ENCODE measurements at places on chromosomes 11 and 22.

DNA sequence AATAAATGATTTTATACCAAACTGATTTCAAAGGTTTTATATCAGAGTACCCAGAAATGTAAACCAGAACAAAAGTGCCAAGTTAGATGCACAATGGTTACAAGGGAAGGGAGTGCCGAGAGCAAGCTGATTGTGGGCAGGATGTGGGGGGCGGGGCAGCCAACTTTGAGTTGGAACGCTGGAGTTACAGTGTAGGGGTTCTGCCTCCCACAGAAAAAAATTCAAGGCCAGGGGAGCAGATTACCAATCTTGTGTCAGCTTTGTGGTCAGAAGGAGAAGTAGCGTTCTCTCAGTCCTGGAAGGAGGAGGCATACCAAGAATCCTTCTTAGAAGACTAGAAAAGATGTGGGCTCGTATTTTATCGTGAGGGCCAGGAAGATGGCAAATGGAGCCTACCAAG is 15.9 kb upstream of the POU2AF2 start:
- DNase-seq = peak; percentile 9

GRCh38 chr11:118171269-118172062 is 5.0 kb downstream of the SCN2B start:
- DNase-seq = no peak

DNA sequence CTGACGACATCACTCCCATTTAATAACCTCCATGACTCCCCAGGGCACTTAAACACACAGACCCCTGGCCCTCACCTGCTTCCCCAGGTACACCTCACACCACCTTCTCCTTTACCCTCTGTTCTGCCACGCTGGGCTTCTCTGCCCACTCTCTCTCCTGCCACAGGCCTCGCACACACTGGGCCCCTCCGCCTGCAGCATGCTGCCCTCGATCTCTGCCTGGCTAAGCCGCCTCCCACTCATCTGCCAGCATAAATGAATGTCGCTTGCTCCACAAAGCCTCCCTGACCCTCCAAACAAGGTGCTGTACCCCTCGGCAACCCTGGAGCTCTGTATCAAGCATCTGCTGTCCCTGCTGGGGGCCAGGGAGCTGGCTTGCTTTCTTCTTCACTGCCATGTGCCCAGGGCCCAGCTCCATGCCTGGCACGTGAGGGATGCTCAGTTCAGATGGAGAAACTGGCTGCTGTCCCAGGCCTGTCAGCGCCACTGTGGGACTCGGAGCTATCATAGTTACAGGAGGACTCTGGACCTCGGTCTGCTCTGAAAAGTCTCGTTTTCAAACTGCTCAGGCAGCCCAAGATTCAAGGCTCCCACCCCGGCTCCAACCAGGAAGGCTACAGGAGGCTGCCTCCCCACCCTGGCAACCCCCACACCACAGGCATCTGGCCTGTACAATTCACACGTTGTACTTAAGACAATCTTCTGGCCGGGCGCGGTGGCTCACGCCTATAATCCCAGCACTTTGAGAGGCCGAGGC is 11.9 kb downstream of the TTLL1 start:
- no peak for DNase-seq

GRCh38 chr22:26432619-26433311 is 3.7 kb downstream of the ASPHD2 start:
- peak; percentile 78 for DNase-seq

GRCh38 chr11:125084761-125085231 is 21.7 kb downstream of the SLC37A2 start:
- no peak for DNase-seq

GRCh38 chr11:77203901-77204753 is 76.1 kb downstream of the MYO7A start:
- DNase-seq = no peak

GRCh38 chr11:68329536-68329935 is 17.1 kb downstream of the LRP5 start:
- no peak for DNase-seq

DNA sequence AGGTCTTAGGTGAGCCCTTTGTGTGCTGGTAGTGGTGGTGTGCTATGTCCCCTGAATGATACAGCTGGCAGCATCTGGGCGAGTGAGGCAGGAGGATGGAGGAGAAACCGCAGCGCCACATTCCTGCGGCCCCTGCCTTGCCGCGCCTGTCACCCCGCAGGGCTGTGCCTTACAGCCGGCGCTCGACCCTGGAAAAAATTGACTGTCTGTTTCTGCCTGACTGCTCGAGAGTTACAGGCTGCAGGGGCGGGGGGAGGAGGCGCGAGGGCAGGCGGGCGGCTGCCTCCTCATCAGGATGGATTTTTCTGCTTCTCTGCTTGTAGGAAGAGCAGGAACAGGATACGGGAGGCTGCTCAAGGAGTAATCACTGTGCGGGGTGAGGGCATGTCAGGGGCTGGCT is 443.4 kb downstream of the MIAT start:
- no peak for DNase-seq

DNA sequence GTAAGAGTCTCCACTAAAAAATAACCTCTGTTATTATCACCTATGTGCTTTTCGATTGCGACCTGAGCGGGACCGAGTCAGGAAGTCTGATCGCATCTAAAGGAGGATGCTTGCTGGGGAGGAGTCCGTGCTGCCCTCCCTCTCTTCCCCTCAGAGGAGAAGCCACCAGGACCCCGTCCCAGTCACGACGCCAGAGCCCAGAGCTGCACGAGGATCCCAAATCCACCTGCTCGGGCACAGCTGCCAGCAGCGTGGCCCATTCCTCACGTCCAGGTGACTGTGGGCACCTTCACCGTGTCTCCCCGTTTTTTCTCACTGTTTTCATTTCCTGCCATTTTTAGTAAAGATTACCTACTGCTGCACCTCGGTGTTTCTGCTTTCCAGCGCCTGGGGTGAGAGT is 390.3 kb downstream of the BRD1 start:
- DNase-seq = no peak

- no peak for DNase-seq
These were observed 52.9 kb downstream of the NCAPD3 start for GRCh38 chr11:134170919-134171281.

DNA sequence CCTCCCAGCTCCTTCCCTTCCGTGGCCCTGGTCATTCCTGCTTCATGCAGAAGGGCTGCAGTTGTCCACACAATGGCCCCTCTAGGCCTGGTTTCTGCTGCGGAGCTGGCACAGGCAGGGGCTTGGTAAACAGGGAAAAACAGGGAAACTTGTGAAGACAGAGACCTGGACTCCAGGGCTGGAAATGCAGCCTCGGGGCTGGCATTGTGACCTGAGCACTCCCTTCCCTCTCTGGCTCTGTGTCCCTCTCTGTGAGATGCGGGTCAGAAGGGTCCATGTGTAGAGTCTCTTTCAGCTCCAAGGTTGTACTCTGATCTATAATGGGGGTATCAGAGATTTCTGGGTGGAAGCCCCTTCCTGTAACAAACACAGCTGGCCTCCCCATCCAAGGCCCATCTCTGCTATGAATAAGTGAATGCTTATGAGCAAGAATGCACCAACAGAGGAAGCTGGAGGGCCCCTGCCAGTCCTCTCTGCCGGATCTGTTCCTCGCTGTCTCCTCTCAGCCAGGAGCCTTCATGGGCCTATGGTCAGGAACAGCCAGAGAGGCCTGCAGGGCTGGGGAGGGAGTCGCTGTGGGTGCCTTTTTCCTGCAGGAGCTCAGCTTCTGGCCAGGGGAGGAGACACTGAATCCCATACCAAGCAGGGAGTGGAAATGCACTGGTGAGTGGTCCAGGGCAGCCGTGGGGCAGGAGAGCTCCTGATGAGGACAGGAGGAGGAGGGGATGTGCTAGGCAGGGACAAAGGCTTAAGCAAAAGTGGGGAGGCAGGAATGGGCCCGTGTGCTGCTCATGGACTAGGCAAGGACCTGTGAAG is 6.7 kb upstream of the DERL3 start:
- no peak for DNase-seq

- no peak for DNase-seq
These were observed 124.5 kb upstream of the SYT13 start for GRCh38 chr11:45410391-45411227.

- DNase-seq = no peak
These were observed 34.7 kb downstream of the SNX19 start for GRCh38 chr11:130881475-130882137.

DNA sequence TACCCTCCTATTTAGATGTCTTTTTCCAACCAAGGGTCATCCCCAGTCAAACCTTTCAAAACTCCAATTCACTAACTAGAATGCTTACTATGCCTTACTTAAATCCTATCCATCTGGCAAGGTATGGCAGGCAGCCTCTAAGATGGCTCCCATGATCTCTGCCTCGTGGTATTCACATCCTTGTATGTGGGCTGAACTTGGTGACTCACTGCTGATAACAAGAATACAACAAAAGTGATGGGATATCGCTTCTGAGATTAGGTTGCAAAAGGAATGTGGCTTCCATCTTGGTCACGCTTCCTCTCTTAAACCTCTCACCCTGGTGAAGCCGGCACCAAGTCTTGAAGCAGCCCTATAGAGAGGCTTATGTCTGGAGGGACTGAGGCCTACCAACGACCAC is 29.6 kb upstream of the UPB1 start:
- no peak for DNase-seq

DNA sequence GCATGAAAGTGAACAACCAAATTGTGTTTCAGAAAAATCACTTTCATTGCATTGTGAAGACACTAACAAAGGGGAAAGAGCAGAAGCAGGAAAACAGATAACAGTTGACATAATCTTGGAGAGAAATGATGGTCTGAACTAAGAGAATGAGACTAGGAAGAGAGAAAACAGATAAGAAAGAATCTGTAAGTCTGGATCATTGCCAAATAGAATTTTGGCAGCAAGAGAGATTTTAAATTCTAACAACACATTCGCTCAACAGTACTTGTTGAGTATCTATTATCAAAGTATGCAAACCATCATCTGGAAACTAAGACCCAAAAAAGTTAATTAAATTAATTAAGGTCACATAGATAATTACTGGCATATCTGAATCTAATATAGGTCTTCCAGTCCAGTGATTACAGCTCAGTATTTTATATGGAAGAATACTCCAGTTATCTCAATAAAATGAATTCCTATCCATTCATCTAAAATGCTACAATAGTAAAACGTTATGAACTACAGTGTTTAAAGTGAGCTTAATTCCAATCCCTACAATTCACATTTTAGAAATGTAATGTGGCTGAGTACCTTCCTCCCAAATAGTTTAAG is 166.7 kb upstream of the FAT3 start:
- no peak for DNase-seq

- DNase-seq = no peak
These were observed 25.8 kb upstream of the WNT11 start for GRCh38 chr11:76232026-76232665.

- DNase-seq = no peak
These were observed 87.1 kb downstream of the CEP164 start for GRCh38 chr11:117414724-117415123.

- DNase-seq = no peak
These were observed 7.6 kb upstream of the SERPINH1 start for GRCh38 chr11:75554258-75555022.

DNA sequence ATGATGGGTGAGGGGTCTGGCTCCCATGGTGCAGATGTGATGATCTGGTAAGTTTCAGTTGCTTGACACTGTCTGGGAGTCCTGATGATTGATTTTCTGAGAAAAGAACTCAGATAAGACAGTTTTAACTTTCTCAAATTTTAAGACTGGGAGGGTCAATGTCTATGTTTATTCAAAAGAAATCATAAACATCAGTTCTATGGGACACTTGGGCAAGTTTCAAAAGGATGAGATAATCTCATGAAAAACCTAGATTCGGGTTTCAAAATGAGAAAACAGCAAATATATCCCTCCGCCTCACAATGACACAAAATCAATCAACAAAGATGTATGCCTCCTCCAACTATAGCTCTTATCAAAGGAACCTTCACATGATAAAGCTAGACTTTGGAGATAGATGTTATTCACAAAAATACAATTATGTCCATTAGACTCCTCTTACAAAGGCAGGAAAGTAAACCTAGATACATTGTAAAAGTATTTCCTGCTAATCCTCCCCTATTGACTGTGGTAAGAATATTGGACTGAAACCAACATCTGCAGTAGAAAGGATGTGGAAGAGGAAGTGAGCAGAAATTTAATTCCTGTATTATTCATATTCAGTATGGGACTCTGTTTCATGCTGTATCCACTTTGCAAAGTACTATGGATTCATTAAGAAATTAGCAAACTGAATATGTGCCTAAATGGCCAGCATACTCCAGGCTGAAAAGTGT is 21.6 kb downstream of the SVIP start:
- no peak for DNase-seq

DNA sequence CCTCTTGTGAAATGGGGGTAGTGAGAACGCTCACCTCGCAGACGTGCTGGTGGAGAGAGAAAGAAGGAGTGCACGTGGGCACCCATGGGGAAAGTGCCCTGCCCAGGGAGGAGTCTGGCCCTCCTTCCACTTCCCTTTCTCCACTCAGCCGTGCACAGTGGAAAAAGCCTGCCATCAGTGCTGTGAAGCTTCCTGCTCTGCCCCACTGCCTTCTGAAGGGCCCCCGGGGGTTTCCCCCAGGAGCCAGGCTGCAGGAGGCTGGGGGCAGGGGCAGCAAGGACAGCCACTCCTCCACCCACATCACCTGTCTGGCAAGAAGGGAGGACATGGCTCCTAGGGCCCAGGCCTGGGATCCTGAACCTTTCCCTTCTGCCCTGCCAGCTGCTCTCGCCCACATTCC is 7.6 kb downstream of the TP53I11 start:
- DNase-seq = peak; percentile 80

GRCh38 chr11:57903441-57904123 is 120.1 kb upstream of the OR9Q1 start:
- DNase-seq = no peak

GRCh38 chr11:116110802-116111201 is 606.6 kb upstream of the CADM1 start:
- DNase-seq = no peak

DNA sequence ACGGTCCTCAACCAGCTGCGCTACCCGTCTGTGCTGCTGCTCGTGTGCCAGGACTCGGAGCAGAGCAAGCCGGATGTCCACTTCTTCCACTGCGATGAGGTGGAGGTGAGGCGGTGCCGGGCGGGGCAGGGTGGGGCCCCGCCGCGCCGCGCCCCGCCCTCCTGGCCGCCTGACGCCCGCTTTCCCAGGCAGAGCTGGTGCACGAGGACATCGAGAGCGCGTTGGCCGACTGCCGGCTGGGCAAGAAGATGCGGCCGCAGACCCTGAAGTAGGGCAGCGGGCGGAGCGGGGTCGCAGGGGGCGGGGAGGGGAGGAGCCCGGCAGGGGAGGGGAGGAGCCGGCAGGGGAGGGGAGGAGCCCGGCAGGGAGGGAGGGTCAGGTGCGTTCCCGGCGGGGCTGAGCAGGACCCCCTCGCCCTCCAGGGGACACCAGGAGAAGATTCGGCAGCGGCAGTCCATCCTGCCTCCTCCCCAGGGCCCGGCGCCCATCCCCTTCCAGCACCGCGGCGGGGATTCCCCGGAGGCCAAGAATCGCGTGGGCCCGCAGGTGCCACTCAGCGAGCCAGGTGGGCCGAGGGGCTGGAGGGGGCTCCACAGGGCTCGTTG is 14.7 kb downstream of the EPS8L2 start:
- DNase-seq = no peak

DNA sequence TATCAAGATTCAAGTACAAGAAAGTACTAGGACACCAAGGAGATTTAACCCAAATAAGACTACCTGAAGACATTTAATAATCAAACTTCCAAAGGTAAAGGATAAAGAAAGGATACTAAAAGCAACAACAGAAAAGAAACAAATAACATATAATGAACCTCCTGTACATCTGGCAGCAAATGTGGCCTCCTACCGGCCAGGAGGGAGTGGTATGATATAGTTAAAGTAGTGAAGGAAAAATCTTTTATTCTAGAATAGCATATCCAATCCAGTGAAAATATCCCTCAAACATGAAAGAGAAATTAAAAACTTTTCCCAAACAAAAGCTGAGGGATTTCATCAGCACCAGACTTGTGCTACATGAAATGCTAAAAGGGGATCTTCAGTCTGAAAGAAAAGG is 104.7 kb upstream of the GUCY1A2 start:
- DNase-seq = no peak

- no peak for DNase-seq
These were observed 11.6 kb upstream of the OLFML1 start for GRCh38 chr11:7473717-7474116.
